ENCODE measurements at places on chromosomes 5 and 9.

GRCh38 chr5:11075035-11075805 is 314.2 kb upstream of the DAP start:
- no peak for DNase-seq

GRCh38 chr9:104784098-104784497 is 20.2 kb downstream of the NIPSNAP3B start:
- no peak for DNase-seq

DNA sequence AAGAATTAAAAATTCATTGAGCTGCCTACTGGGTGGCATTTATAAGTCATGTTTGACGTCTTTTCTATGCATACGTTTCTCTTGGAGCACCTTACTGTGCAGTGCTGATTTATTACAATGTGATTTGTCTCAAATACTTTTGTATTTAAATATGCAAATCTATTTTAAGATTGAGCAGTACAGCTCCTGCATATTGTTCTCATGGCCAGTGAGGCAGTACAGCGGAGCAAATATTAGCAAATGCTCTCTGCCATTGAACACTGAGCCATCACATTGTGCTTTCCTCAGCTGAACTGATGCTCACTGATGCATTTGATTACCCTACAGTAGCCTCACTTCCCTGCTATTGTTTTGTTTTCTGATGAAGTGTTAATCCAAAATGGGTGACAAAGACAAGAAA is 149.6 kb downstream of the HTR1A start:
- no peak for DNase-seq

DNA sequence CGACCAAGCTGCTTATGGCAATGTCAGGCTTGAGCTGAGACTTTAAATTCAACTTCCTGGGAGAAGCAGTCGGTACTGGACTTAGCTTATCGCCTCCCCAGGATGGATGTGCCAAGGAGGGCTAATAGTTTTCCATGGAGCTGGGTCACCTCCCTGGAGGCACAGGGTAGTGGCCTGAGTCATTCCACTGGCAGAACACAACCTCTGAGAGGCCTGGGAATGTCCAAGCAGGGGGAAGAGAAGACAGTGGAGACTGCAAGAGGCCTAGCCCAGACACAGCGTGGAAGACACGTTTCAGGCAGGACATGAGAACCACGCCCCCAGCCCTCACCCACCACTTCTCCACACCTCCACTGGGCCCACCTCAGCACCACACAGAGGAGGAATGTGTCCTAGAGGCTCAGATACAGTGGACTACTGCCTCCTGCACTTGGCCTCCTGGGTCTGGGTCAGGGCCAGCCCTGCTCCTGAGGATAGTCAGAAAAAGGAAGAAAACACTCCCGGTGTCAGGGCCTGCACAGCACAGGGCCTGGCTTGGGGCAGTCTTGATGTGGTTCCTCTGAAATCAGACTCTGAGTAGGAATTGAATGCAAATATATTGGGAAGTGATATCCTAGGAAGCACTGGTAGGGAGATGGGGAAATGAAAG is 171.8 kb downstream of the FSTL4 start:
- no peak for DNase-seq

GRCh38 chr5:644971-645370 is 32.8 kb downstream of the CEP72 start:
- DNase-seq, result no peak

- DNase-seq, result no peak
Observed at GRCh38 chr5:141841378-141842180, 36.6 kb downstream of the PCDH1 start.

DNA sequence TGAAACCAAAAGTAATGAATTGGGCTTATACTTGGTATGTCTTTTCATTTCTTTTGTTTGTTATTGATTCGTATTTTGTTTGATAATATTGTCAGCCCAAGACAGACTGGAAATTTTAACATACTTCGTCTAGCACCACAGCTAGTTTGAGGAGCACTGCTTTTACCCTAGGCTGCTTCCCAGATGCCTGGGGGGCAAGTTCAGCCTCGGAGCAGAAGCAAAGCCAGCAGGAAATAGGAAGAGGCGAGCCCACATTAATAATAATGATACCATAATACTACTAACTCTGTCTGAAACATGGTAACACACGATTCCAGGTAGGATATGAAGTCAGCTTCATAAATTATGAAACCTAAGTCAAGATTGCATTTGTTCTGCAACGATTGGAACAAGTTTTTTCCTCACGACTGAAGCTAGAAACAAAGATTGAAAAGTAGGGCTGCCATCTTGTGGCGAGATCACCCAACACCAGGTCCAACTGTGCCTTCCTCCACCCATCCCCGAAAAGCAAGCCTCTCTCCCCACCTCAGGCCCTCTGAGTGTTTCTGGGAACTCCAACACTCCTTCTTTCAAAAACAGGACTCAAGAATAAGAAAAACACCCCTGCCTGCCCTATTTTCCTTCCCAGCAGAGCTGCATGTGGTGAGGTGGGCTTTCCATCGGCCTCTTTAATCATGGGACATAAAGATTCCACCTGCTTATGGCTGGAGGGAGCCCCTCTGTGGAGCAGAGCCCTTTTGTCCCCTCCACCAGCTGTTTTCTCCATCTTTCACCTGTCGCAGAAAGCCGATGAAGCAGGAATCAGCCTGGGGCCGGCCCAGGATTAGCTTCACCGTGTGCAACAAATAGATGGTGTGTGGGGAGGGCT is 236.4 kb downstream of the CAAP1 start:
- DNase-seq, result no peak

GRCh38 chr9:206481-206880 is 8.2 kb upstream of the DOCK8 start:
- DNase-seq, result no peak

- DNase-seq, result no peak
Observed at GRCh38 chr9:73180403-73180802, 28.7 kb downstream of the ANXA1 start.

GRCh38 chr5:62569470-62569869 is 9.1 kb upstream of the LRRC70 start:
- no peak for DNase-seq

DNA sequence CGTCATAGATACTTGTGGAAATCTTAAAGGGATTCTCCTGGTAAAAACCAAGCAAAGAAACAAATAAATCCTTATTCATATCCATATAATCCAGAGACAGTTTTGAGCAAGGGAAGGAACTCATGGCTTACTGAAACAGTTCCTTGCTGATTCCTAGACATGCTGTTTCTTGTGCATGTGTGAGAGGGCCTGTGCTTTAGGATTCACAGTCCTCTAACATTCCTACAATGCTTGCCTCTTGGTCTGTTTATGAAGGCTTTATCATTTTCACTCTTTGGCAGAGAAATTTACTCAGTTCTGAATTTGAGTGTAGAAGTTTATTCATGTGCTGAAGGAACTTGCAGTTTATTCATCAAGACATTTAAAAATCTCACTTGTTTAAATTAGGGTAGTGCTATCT is 123.4 kb downstream of the RPS23 start:
- no peak for DNase-seq

DNA sequence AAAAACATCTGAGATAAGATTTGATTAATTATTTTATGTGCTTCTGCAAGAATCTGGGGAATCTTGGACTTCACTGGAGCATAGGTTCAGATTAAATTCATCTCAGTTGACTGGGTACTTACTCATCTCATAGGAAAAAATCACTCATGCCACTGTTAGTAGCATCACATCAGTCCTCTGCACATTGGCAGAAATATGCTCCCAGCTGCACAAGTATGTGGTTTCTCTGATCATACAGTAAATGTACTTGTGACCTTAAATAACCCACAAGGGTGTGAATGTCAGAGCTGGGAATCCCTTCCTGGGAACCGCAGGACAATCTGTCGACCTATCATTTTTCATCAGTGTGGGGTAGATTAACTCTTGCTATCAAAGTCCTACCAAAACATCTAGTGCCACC is 203.7 kb upstream of the SLC24A2 start:
- DNase-seq, result peak; percentile 31

DNA sequence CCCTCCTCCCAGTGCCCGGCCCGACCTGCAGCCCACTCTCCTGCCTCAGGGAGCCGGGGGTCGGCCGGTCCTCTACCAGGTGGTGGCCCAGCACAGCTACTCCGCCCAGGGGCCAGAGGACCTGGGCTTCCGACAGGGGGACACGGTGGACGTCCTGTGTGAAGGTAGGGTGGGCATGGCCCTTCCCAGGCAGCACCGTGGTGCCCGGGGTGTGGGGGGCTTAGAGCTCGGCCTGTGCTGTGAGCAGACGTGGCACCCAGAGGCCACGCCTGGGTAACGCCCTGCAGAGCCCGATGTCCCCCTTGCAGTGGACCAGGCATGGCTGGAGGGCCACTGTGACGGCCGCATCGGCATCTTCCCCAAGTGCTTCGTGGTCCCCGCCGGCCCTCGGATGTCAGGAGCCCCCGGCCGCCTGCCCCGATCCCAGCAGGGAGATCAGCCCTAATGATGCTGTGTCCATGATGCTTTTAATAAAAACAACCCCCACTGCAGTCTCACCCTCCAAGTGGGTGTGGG is 7.2 kb downstream of the ENTPD8 start:
- no peak for DNase-seq

DNA sequence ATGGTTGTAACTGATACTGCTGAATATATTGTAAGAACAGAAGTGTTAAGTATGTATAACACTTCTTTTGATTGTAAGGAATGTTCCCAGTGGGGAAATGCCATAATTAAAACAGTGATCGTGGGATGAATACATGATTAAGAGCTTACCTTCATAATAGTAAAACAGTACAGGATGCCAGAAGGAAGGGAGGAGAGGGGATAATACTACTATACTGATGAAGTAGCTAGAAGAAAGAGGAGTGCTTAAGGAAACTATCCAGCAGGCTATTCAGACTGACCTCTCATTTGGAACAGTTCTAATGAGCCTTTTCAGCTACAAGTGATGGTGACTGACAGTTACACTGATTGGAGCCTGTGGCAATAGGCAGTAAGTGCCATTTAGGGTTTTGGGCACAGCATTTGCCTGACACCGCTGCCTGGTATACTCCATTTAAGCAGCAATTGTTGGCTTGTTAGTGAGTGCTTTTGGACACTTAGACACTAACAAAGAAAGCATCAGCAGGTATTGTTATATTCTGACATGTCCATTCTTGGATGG is 33.8 kb upstream of the KDM4C start:
- no peak for DNase-seq

DNA sequence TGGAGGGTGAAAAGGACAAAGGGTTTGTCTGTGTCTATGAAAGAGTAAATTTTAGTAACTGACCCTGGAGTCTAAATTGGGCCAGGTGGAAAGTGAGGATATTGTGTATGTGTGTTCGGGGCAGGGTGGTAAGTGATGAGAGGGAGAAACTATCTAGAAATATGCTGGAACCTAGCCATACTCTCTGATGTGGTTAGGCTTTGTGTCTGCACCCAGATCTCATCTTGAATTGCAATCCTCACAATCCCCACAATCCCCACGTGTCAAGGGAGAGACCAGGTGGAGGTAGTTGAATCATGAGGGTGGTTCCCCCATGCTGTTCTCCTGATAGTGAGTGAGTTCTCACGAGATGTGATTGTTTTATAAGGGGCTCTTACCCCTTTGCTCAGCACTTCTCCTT is 60.6 kb downstream of the COMMD10 start:
- DNase-seq, result no peak

- DNase-seq, result no peak
Observed at GRCh38 chr9:121901616-121902015, 191.5 kb downstream of the TTLL11 start.

GRCh38 chr9:110876929-110877328 is 161.3 kb downstream of the LPAR1 start:
- DNase-seq, result no peak

DNA sequence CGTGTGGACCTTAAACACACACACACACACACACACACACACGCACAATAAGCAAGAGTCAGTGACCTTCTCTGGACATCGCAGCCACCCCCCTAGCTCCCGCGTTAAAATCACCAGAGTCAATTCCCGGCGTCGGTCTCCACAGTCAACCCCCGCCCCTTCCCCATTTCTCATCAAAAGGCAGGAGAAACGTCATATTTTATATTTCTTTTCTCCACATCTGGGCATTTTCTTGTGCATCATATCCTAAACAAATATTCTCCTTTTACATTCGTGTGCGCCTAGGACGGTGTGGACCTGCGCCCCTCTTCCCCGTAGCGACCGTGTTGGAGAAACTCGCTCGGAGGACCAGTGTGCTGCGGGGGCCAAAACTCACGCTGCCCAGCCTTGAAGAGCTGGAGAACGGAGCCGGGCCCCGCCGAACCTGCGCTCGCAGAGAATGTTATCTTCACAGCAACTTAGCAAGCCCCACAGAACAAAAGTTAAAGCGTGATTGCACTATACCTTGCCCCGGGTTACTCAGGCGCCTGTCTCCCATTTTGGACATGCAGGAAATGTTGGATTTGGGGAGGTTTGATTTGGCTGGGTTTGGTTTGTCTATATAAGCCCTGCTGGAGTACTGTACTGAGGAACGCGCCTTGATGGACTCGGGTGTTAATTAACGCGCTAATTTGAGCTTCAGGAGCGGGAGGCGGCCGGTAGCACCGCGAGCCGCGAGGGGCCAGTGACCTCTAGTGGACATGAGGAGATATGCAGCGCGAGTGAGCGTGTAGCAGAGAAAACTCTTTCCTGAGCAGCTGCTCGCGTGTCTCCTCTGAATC is 192.4 kb downstream of the MEF2C start:
- DNase-seq, result peak; percentile 64

Measured in stimulated activated CD4-positive, alpha-beta T cell treated with anti-CD3 and anti-CD28 coated beads, Interleukin-4, amount 100 ng/mL, for 24 hours (primary cell).